A673 (cell line): ENCODE measurements at places on chromosomes 3 and 15.

DNA sequence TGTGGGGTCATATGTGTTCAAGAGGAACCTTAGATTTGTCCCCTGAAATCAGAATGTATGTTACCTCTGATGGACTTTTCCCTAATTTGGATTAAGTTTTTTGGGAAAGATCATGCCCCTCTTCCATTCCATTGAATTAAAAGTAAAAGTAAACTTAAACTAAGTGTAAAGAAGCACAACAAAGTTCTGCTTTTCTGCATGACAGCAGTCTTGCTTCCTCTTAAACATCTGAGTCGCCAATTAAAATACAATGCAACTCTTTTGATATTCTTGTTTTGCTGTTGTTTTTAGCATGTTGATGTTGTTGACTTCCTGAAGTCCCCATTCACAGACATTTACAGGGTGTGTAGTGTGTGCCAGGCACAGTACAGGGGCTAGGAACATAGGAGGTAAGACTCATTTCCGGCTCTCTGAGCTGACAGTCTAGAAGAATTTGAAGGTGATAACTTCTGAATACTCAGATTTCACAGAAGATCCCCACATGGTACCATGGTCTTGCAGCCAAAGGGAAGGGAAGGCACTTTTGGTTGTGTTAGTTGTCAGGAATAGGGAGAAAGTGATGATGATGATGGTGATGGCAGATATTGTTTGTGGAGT, 45.0 kb downstream of the USP13 start:
- DNase-seq = no peak

DNA sequence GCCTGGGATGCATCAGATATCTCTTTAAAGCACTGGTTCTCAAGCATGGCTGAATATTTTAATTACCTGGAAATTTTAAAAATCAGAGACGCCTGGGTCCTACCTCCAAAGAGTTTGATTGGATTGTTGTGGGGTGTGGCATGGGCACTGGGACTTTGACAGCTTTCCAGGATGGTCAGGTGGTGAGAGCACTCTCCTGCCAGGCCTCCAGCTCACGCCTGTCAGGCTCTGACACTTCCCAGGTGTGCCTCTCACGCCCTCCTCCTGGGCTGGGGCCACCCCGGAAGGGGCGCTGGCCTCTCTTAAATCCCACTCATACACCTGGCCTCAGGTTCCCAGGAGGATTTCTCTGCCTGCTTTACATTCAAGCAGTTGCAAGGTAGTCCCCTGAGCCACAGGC, 48.5 kb downstream of the AMOTL2 start:
- DNase-seq = no peak

GRCh38 chr3:76527773-76528172, 512.1 kb upstream of the ROBO2 start:
- DNase-seq = no peak

DNA sequence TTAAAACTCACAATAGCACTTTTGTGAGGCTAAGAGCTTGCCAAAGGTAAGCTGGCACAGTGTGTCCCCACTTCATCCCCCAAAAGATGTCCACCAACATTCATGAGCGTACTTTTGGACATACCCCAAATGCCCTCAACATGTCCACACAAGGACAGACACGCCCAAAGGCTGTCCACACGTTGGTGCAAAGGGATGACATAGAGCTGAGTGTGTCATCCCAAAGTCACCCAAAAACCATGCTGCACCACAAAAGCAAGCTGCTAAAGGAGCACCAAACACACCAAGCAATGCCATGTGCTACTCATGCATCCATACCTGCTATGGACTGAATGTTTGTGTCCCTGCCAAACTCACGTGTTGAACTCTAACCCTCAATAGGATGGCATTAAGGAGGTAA, 57.9 kb downstream of the KLF13 start:
- DNase-seq = no peak

DNA sequence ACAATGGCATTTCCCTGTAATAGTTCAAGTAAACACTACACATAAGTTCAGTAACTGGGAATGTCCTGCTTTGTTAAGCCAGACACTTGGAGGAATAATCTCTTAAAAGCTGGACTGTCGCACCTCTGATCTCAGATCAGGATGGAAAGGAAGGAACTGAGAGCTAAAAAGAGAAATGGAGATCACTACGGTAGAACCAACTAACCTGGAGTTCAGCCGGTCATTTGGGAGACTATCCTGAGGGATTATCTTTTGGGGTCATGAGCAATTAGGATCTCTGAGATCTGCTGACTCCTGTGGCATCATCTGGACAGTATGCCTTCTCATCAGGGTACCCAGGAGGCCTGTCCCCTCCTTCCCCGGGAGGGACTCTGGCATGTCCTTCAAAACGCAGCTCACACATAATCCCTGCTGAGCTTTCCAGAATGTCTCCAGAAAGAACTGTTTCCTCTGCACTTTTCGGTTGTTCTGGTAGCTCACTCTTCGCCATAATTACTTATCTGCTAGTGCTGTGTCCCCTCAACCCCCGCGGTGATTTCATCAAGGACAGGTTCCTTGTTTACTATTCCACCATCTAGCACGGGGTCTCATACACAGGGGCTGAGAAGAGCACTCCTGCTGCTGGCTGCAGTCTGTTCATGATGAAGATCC, 115.6 kb downstream of the SENP2 start:
- no peak for DNase-seq
